ENCODE measurements at places on chromosomes 2 and 18.

DNA sequence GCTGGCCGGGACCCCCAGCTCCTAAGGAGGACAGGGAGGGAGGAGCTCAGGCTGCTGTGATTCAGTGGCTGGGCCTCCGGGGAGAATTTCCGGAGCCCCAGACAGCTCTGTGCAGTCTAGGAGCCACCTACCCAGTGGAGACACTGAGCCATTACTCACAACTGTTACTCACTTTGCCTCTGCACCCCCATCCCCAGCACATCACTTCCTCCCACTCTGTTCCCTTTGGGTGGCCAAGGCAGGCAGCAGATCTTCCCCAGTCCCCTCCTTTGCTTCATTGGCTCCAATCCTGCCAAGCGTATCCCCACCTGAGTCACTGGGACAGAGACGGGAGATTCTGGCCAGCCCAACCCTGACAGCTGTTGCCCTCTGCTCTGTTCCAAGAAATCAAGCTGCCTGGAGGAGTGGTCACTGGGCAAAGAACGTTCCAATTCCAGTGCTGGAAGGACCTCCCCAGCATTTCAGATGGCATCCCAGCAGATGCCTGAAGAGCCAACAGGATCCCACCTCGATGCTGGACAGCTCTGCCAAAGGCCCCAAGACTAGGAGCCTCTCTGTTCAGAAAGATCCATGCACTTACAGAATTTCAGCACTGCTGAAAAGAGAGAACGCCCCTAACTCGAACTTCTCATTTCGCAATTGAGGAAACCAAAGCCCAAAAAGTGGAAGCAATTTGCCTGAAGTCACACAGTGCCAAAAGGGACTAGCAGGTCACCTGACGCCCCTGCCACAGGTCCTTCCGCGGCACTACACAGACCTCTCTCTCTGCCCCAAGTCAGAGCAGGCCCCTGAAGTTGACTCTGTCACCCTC is 68.3 kb downstream of the TNS1 start:
- no peak for DNase-seq

- DNase-seq = no peak
Measured at GRCh38 chr18:52431683-52432082, 91.7 kb downstream of the DCC start.

DNA sequence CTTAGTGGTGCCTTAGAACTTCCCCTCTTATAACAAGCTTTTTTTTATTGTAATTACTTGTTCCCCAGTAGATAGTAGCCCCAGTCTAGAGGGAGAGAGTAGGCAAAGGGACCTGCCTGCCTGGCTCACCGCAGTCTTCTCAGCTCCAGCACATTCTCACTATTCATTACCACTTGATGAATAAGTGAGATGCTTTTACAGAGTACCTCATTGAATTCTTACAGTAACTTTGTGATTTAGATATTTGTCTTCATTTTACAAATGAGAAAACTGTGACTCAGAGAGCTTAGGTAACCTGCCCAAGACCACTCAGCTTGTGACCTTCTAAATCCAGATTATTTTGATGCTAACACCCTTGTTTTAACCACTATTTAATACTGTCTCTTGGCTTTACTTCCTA is 77.8 kb downstream of the CHRNA1 start:
- no peak for DNase-seq

DNA sequence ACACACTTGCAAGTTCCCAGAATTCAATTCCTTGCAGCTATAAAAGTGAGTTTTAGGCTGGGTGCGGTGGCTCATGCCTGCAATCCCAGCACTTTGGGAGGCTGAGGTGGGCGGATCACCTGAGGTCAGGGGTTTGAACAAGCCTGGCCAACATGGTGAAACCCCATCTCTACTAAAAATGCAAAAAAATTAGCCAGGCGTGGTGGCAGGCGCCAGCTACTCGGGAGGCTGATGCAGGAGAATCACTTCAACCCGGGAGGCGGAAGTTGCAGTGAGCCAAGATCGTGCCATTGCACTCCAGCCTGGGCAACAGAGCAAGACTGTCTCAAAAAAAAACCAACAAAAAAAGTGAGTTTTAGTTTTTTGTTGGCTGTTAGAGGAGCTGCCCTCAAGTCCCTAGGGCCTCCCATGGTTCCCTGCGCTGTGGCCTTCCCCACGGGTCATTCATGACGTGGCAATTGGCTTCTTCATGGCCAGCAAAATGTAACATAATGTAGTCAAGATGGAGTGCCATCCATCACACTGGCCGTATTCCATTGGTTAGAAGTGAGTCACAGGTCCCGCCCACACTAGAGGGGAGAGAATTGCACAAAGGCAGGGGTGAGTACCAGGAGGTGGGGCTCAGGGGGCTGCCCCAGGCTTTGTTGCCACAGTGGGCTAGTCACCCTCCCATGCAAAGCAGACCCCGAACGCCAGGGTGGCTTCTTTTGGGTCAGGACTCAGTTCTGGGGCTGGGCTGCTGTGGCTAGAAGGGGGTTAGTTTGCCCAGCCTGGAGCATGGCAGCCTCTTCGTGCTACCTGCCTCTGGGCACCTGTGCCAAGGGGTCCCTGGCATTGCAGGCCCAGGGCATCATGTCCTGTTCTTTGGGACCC is 37.7 kb upstream of the INHBB start:
- DNase-seq = no peak

DNA sequence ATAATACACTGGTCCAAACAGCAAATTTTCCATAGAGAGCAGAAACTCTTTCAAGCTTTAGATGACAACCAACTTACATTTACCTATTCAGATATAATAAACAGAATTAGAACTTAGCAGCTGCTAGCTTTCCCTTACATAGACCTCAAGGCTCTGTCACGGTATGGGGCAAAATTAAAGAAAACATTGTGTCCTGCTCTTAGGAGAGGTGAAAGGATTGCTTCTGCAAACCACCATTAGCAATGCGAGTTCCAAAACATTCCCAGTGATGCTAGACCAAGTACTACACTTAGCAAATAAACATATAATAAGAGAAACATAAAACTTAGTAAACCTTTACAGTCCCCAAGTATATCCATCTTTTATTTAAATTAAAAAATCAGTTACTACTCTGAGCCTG is 183.3 kb downstream of the CAMKMT start:
- DNase-seq = no peak

DNA sequence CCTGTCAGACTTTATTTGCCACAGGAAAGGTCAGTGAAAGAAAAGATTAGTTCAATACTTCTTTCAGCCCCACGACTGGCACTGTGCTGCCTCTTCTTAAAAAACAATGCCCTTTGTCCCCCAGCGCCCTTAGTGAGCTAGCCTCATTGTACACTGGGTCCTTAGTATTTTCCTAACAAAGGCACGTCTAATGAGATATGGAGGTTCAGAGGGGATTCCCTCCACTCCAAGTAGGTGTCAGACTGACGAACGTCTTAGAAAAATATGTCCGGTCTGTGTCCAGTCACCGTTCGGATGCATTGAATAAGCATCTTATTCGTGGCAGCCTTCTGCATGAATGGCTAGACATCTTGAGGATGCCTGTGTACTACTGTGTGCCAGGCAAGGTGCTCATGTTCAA is 1.1 kb downstream of the FECH start:
- DNase-seq = no peak

- no peak for DNase-seq
Measured at GRCh38 chr2:66340521-66340920, 94.4 kb upstream of the MEIS1 start.

GRCh38 chr2:32743480-32744236 is 115.8 kb downstream of the TTC27 start:
- DNase-seq = peak; percentile 26

DNA sequence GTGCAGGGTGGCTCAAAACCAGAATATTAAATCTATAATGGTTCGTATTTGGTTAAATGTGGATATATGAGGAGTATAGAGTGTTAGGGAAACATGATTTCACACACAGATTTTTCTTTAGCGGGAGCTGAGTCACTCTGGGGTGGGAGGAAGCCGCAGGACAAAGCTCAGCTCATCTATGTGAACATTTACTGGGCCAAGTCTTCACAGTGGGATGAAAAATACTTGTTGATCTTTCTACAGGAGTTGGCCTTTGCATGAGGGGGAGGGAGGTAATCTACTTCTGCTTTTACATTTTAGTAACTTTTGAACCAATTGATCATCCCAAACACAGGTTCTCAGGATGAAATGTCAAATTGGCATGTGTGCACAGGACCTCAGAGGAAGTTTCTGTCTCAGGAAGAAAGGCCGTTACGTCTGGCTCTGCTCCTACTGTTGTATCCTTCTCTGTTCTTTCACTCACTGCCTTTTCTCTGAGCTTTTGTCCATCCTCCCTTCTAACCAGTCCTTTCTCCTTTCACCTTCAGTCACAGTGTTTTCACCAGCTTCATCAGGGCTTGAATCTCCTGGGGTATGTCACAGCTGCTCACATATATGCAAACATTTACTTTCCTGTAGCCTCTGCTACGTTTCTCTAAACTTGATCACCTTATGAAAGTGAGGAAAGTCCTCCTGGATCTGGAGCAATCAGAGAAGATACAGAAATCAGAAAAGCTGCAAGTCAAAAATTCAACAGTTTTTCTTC is 943.3 kb upstream of the FANCL start:
- DNase-seq = no peak

DNA sequence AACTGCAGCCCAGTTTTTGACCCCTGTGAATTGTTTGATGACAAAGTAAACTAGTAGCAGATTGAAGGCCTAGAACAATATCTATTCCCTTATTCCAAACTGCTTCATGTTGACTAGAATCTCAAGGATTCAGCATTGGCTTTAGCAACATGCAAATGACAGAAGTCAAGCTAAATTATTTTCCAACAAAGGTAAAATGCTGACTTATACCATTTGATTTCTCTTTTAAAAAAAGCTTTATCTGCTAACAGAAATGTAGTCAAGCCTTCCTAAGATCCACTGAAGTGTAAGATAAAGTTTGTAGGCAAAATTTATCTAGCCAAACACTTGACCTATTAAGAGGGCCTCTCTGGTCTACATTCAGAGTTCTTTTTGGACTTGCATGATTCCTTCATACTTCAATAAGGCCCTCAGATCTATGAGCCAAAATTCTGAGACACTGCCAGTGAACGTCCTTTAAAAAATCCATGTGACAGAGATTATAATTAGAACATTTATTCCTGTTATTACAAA is 9.5 kb upstream of the CYBRD1 start:
- no peak for DNase-seq

- DNase-seq = no peak
Measured at GRCh38 chr2:43003702-43004101, 211.3 kb upstream of the HAAO start.

DNA sequence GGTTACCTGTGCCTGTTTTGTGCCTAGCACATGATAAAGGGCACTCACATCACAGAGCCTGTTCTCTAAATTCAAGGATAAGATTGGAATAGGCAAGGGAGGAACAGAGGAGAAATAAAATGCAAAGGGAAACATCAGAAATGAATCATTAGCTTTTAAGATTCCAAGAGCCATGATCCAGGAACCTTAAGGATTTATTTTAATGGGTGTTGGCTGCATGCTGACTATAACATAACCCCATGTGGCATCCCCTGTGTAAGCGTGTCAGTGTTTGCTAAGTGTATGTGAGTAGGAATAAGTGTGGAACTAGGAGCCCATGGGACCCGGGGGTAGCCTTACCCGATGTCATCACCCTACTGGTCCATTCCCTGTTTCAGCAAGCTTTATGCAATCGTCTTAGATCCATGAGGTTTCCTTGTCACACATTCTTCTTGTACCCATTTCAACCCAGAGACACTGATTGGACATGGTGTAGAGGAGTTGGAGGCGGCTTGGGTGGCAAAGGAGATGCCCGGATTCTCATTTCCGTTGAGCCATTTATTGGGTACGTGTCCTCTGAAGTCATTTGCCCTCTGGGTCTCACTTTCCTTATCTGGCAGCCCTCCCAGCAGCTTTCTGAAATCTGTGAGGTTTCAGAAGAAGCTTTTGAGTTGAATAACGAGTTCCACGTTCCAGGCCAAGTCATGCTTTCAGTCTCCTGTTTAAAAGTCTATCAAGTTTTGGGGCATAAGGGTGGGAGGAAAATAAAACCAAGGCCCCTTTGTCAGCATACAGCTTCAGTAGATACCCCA is 117.0 kb downstream of the MGAT5 start:
- no peak for DNase-seq

GRCh38 chr18:26989842-26990241 is 124.3 kb upstream of the AQP4 start:
- DNase-seq = no peak

DNA sequence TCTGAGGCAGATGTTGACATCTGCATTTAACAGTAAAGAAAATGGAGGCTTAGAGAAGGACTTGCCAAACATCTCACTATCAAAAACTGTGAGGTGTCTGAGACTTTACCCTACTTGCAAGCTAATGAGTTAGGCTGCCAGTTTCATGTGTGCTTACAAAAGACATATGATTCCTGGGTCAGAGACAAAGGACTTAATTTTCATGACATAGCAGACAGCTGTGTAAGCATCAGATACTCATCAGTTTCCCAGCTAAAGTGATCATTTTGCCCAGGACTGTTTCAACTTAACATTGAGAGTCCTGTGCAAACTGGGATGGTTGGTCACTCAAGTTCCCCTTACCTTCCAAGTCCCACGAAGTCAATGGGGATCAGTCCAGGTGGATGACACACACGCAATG is 18.9 kb upstream of the DAPL1 start:
- DNase-seq = no peak

DNA sequence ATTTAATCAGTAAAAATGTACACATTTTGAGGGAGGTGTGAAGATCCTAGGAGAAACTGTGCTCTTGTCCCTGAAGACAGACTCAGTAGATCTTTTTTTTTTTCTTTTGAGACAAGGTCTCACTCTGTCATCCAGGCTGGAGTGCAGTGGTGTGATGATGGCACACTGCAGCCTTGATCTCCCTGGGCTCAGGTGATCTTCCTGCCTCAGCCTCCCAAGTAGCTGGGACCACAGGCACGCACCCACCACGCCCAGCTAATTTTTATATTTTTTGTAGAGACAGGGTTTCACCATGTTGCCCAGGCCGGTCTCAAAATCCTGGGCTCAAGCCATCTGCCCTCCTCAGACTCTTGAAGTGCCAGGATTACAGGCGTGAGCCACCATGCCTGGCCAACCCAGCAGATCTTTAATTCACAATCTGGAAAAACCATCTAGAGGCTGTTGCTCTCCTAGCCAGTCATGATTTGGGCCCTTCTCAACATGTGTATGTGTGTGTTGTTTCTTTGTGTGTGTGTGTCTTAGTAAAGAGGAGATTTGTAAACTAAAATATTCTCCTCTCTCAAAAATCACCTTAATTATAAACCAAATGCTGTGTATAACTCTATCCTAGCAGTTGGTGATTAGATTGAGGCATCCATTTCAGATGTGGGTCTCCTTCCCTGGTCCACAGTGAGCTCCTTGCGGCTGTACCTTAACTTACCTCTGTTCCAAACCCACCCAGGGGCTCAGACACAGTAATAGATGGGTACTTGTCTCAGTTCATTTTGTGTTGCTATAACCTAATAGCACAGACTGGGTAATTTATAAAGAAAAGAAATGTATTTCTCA is 3.9 kb upstream of the MYCN start:
- no peak for DNase-seq

DNA sequence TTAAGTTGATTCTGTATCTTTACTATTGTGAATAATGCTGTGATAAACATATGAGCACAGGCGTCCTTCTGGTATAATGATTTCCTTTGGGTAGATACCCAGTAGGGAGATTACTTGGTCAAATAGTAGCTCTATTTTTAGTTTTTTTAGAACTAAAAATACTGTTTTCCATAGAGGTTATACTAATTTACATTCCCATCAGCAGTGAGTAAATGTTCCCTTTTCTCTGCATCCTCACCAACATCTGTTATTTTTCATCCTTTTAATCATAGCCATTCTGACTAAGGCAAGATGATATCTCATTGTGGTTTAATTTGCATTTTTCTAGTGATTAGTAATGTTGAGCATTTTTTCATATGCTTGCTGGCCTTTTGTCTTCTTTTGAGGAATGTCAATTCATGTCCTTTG is 35.1 kb downstream of the PMS1 start:
- DNase-seq = no peak

- DNase-seq = peak; percentile 96
Measured at GRCh38 chr2:207926133-207926988, 99.0 kb downstream of the PLEKHM3 start.

All from HepG2 (cell line).